NCI-H1417 treated with DMSO at 0.1 percent for 48 hours (cell line): ENCODE measurements at places on chromosomes 3 and 15.
A peak's percentile ranks its signal among the peaks of the same experiment; 100 is the strongest.

DNA sequence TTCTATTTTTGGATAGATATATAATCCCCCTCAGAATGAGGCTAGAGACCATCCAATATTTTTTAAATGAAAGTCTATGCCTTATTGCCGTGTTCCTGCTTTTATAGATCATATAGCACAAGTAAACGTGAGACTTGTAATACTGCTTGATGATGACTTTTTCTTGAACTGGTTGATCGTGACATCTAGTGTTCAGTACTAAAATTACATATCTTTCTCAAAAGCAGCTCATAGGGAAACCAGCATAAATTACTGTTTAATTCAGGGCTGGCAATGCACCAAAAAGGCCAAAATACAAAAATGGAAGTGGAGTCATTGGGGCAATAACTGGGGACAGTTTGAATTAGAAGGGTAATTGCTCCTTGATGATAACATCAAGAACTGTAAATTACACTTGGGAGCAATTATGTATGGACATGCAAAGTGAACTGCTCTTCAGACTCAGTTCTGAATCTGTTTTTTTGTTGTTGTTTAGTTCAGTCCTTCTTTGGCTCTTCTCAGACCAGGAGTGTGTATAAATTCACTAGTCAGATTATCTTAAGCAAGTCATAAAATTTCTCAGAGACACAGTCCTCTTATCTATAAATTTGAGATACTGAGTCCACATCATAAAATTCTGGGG is 325.3 kb downstream of the THSD4 start:
- peak; percentile 72 for DNase-seq

DNA sequence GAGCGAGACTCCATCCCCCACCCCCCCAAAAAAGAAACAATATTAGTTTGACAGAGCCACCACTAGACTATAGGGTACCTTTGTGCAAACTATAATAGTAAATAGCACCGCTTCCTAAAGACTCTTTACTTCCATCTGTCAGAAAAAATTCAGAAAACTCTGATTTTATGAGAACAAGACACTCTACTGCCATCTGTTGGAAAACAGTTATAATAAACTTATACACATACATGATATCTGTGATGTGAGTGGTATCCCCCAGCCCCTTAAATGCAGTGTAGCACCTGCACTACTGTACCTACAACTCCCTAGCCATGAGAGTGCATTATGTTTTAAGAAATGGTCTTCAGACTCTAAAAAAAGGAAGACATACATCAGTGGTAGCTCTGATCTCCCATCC is 47.1 kb upstream of the CTDSPL start:
- no peak for DNase-seq

DNA sequence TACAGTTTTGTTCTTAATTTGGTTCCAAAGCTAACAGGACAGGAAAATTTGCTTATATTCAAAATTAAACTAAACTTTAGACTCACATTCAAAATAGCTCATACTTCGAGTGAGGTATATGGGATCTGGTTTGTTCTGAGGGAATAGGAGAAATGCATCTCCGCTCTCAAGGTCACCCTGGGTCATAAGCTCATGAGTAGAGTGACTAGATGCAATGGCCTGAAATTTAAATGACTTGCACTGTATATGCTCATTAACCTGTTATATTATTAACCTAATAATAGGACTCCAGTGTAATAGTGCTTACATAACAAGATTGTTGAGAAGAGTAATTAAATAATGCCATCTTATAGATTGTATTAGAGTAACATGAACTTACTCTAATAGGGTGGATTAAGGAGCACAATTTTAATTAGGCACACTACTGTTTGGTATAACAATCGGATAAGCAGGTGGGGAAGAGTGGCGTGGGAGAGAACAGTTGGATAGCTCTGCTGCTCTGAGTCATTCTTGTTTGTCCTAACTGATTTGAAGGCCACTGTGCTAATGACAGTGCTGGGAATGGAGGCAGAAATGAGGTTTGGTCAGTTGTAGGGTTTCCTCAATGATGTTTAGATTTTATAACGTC is 5.2 kb downstream of the NKTR start:
- DNase-seq, result no peak

DNA sequence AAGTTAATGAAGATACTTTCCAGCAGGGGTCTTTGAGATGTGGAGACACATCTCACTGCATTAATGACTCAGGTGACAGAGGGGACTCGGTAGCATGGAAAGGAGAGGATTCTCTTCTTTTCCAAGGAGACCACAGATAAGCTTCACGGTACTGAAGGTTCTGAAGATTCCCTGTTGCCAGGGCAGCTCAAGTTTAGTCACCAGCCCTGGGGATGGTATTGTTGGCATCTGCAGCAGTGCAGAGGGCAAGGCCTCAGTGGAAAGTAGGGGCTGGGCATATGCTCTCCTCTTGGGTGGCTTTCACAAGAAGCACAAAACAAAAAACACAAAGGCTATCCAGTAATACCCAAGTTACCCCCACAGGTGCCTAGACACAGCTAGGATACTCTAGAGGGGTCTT is 38.0 kb upstream of the MRPL3 start:
- no peak for DNase-seq

GRCh38 chr15:78620527-78621421 is at the start of gene CHRNA3:
Gene CHRNA3 (minus strand): TSS chr15:78620996. CDS start chr15:78620794, 202 bp downstream.
- no peak for DNase-seq

DNA sequence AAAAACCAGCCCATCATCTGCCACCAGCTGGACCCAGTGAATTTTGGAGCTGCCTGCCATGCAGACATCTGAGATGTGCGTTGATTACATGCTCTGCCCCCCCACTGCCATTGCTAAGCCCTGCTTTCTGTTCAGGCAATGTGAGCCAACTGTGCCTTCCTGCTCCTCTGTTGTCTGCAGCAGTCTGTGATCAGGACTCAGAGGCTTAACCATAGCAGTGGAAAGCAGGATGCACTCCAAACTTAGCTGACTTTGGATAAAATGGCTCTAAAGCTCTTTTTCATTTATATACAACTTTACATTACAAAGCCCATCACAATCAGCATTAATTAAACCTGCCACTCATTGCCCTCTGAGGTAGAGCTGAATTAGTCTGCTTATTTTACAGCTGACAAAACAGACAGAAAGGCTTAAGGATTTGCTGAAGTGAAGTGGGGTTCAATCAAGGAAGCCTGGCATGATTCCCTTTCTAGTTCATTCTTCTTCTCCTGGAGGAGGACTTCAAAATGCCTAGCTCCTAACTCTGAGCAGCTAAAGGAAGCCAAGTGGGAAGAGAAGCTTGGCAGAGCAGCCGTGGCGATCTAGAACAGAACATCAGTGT is 15.7 kb upstream of the RPS27L start:
- no peak for DNase-seq

DNA sequence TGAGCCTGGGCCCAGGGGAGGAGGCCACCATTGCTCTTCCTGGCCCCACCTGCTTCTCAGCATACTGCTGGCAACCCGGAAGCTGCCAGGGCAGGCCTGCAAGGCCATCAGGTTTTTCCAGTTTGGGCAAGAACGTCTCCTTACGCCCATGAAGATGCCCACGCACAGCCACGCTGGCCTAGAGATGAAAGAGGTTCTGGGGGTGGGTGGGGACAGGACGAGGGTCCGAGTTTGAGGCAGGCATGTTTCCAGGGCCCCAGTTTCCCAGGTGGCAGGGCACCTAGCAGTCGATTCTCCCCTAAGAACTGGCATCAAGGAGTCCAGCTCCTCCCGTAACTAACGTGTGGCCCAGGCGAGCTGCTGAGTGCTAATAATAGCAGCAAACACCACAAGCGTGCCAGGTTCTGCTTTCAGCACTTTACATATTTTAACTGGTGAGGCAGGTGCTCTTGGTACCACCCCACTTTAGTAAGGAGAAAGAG is 45.8 kb downstream of the ZNF710 start:
- no peak for DNase-seq

- no peak for DNase-seq
Observed at GRCh38 chr3:23320586-23321570, 117.8 kb downstream of the UBE2E2 start.

- DNase-seq, result no peak
Observed at GRCh38 chr15:39934397-39935071, 619 bp downstream of the EIF2AK4 start.

DNA sequence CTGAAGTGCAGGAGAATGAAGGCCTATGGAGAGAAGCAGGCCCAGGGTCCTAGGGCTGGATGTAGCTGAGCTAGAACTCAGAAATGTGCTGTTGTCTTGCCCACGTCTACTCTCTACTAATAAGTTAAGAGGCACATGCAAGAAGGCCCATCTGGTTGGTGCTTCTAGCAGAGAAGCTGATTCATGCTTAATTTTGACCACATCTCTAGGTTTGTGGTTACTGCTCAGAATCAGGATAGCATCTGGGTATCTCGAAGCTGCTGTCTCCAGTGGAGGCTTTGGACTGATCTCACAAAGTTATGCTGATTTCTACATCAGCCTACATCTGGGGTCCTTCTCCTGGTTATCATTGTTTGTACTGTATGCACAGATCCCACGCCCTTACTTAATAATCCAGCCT is 87.3 kb downstream of the CACNA1D start:
- DNase-seq, result no peak

- DNase-seq, result no peak
Observed at GRCh38 chr3:128931046-128931445, 51.6 kb downstream of the ACAD9 start.
